Diencephalon (tissue), 1 donor: ENCODE measurements at places on chromosomes 7 and 10. TPM values are rescaled to one million over a fixed set of nuclear protein-coding genes. Genes with fewer than 3 reads are reported as not detected.

OR2A1 gene
- total RNA-seq: not detected

GPR15LG gene
- total RNA-seq: not detected

NAT16 gene
- total RNA-seq: 2.1 TPM

CALHM1 gene
- 0.23 TPM for total RNA-seq
